ENCODE measurements at places on chromosomes 4 and X. TPM values are rescaled to one million over a fixed set of nuclear protein-coding genes. Genes with fewer than 3 reads are reported as not detected.

DNA sequence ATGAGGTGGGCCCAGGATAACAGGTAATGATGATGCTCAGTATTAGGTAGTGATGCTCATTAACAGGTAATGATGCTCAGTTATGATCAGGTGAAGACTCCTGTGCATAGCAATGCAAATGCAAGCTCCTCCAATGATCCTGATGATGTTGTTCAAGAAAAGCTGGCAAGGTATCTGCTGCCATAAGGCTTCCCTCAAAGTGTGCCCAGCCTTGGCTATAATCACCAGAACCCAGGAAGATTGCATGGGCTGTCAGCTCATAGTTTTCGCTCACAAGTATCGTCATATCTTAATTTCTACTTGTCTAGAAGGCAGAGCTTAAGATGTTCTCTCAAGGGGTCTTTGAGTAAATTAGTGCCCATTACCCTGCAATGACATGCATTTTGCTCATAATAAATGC lies 366.2 kb upstream of the CLNK start:
- no peak for DNase-seq

GRCh38 chr4:38145033-38145678 lies 185.0 kb downstream of the PTTG2 start:
- no peak for DNase-seq

- no peak for DNase-seq
Observed at GRCh38 chr4:97587912-97588311, 555.4 kb downstream of the STPG2 start.

DNA sequence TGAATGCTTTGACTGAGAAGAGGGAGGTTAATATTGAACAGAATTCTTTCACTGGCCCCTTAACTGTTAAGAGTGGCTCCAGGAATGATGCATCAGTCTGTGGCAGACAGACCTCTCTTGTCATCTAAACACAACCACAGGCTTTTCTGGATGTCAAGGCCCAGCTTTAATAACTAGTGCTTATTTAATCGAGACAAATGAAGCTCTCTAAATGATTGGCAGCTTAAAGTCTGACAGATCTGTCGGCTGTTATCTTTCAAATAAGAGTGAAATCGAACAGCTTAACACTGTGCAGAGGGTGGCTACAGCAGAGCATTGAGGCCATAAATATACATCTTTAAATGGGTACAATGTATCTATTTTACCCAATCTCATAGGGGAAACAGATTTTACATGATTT lies 500.8 kb upstream of the PABPC4L start:
- no peak for DNase-seq

DNA sequence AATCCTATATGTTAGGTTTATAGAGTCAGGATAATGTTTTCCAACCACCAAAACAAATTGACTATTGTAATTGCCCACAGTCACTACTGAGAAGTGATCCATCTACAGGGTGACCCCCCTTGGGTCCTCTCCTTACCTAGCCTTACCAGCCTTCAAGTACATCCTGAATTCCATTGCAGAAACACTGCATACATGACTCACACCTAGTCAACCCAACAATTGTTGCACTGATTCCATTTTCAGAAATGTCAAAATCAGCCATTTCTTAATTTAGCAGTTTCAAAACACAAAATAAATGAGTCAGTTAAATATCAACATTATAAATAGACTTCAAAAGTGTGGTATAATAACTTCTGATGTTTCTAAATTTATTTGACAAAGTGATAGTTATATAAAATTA lies 106.3 kb upstream of the TNIP3 start:
- DNase-seq, result no peak

- no peak for DNase-seq
Observed at GRCh38 chr4:175091649-175092048, 173.5 kb downstream of the ADAM29 start.

GRCh38 chr4:101103381-101104142 lies 243.8 kb downstream of the PPP3CA start:
- DNase-seq, result no peak

DNA sequence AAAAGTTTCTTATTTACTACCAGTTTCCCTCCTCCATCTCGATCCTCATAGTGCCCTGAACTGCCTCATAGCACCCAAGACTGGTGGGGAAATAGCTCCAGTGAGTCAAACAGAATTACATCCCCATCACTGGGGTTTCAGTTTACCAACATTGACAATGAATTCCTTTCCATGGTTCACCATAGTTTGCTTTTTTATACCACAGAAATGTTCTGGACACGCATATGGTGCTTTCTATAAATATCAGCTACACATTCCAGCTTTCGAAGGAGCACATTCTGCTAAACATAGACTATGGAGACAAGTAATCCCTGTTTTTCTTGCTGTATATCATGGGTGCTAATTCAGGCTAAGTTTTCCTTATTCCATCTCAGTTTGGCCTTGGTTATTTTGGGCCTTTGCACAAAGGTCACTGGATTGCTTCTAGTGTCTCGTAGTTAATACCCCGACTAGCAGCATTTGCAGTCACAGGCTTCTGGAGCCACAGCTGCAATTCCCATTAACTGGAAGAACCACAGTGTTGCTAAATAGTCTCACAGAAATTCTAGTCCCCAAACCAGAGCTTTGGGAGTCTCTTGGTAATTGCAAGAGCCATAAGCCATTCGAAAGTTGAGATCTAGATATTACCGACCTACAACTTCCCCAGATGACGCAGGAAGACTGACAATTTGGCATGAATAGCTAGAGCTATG lies 53.4 kb upstream of the TRPC3 start:
- no peak for DNase-seq

DNA sequence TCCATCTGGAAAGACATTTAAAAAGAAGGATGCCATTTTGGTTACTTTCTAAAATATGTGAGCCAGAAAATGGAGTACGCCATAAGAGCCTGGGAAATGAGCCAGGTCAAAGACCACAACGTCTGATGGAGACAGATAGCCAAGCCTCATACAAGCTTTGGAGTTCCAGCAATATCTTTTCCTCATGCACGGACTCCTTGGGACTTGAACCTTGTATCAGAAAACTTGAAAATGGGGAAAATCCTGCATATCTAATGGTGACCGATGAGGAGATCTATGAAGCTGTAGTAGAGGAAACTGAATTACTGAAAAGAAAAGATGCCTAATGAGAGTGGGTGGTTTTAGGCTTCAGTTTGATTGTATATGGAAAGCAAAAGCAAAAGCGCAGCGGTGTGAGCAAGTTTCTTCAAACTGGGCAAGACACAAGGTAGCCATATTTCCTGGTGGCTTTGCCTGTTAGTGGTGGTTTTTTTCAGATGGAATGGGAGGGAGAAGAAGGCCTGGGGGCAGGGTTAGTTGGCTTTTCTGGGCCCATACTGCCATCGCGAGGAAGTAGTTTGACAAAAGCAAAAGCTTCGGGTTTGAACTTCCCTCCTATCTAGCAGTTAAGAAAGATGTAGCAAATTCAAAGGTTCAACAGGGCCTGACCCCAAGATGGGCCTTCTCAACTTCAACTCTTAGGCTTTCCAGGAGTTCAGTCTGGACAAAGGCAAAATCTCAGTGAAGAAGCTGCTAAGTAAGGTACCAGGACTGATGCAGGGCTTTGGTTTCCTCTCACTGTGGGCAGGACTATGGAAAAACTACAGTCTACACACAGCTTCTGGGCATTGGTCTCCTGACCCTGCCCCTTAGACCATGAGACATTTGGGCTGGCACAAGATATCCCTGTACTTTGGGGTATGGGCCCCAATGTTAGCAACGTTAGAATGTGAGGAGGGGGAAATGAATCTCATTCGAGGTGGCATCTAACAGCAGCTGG lies 210.0 kb upstream of the STK26 start:
- DNase-seq, result no peak

DNA sequence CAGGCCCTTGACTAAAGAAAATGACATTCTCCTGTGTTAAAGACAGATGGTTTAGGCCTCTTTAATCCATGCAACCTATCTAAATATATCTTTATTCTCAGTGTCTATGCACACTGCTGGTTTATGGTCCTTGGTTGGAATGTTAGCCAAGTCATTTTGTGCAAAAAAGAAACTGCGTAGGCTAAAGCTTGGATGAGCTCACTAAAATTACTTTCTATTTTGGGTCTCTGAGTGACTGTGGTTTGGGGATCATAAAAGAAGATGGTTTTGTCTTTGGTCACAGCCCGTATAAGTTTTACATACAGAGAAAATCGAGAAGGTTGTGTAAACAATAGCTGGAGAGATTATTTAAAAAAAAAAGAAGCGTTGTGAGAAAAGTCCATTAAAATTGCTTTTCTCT lies 443.6 kb downstream of the UBE2NL start:
- no peak for DNase-seq

GRCh38 chr4:163196926-163197480 lies 30.3 kb upstream of the NAF1 start:
- DNase-seq, result no peak

- DNase-seq, result no peak
Observed at GRCh38 chr4:186644737-186645261, 78.9 kb downstream of the FAT1 start.

DNA sequence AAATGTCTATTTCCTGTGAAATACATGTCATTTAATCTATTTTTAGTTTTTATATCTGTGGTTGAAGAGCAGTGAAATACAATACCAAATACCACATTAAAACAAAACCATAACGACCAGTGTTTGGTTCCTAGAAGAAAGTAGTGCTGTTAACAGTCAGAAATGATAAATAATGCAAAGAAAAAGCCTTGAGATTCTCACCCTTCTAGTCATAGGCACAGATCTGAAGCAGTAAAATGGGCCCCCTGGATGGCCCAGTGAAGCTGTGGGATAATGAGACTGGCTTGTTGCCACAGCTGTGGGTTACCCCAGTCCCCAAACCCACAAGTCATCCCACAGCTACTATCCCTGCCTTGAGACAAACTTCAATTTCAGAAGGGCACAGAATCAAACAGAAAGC lies 137.3 kb upstream of the RPL34 start:
- DNase-seq, result no peak

DNA sequence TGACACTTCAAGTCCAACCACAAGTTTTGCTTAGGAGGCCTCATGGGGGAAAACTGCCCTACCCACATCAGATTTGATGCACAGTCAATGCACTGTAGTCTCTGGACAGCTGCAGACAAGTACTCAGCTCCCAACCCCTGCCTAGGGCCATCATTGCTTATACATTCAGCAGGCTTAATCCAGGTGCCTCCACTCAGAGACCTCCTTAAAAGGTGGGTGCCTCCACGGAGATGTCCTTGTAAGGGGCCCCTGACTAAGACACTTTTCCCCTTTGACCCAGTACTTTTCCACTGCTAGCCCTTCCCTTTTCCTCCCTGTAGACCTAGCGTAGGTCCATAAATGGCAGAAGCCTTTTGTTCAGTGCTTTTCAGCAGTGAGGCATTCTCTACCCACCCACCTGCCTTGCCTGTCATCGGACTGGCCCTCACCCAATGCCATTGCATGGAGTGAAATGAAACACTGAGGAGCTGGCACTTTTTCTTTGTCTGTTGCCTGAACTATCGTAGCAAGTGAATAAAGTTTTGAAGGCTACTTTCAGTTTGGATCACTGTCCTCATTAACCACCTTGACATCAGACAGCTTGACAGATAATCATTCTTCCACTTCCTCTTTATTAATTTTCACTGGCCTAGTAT lies 23.8 kb upstream of the PLK4 start:
- peak; percentile 21 for DNase-seq

DNA sequence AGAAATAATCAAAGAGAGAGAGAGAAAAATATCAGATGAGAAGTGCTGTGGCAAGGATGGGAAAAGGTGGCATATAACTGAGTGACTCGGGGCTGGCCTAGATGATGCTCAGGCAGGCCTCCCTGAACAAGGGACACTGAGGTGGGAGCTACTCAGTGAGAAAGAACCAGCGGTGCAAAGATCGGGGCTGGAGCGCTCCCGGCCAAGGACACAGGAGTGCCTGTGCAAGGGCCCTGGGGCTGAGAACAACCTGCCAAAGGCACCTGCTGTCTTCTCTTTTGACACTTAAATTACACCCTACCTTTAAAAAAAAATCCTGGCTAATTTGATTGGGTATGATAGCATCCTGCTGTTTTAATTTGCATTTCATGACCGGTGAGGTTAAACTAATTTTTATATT lies 77.7 kb upstream of the C4orf50 start:
- DNase-seq, result no peak

- DNase-seq, result no peak
Observed at GRCh38 chrX:15903186-15903681, 48.6 kb upstream of the AP1S2 start.

The ALPK1 gene
- total RNA-seq, result 46.2 TPM

The DUSP21 gene
- total RNA-seq, result not detected

The FSTL5 gene
- total RNA-seq, result 1.1 TPM

The FHIP1A gene
- 27.3 TPM for total RNA-seq

The MGAT4D gene
- total RNA-seq, result not detected

The STK26 gene
- 4.9 TPM for total RNA-seq

The AMTN gene
- not detected for total RNA-seq

The PNPLA4 gene
- total RNA-seq, result 48.4 TPM

All from thyroid gland (tissue), 4 donors.